ENCODE measurements at places on chromosomes 3 and 15. TPM values are rescaled to one million over a fixed set of nuclear protein-coding genes. Genes with fewer than 3 reads are reported as not detected.

The GOLGA6B gene
- not detected for total RNA-seq

DNA sequence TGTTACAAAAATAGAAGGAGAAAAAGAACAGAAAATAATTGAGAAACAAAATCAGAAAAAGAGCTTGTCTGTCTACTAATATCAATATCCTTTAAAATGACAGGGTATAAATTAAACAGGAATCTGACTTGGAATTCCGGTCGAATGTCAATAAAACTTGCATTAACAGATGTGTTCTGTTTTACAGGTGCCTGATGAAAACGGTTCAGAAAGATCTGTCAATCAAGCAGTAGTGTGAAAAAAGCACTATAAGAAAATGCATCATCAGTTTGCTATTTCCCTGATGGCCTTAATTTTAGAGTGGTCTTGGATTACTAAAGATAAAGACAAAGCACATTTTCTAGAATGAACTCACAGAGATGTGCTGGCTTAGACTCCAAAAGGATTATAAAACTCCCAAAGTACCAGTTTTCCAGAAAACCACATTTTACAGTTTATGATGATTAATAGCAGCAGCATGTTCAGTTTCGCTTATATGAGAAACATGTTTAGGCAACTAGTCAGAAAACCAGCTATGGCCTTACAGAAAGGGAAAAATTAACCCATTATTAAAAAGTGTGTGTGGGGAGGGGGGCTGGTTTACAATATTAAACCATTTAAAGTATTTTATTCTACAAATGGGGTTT lies 8.2 kb upstream of the C3orf38 start:
- peak; percentile 42 for DNase-seq

- DNase-seq: no peak
These were observed 68.8 kb downstream of the APBA2 start for GRCh38 chr15:28954466-28955159.

- no peak for DNase-seq
These were observed 21.0 kb downstream of the SLCO2A1 start for GRCh38 chr3:134008630-134009156.
